ENCODE measurements at places on chromosomes 12 and 14.
A peak's percentile ranks its signal among the peaks of the same experiment; 100 is the strongest.

DNA sequence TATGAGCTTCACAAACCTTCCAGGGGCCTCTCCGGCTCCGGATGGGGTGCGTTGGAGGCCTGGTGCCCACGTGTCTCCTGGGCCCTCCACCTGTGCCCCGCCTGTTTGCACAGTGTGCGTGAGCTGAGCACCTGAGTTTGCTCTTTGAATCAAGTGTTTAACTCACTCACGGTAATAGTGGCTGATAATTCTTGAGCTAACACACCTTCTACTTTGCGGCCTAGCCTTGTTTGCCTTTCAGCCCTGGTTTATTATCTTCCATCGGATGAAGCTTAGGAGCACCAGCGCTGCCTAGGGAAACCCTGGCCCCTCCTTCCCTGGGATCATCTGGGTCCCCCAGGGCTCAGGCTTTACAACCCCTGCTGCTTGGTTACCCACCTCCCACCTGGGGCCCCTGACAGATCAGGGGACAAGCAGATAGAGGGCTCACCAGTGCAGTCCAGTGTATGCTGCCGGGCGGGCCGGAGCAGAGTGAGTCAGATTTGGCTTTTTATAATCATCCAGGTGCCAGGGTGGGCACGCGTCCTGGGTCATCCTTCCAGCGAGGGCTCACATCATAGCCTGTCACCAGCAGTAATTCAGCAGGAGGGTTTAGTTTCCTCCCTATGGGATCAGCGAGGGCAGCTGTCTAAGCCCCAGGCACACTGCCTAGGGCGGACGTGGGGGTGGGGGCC is 62.8 kb upstream of the RFLNA start:
- no peak for DNase-seq

DNA sequence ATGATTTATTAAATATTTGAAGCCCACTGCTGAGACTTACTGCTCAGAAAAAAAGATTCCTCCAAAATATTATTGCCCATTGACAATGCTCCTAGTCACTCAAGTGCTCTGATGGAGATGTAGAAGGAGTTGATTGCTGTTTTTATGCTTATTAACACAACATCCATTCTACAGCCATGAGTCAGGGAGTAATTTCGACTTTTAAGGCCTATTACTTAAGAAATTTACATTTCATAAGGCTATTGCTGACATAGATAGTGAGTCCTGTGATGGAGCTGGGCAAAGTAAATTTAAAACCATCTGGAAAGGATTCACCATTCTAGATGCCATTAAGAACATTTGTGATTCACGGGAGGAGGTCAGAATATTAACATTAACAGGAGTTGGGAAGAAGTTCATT is 5.2 kb downstream of the KCNJ8 start:
- DNase-seq = no peak

DNA sequence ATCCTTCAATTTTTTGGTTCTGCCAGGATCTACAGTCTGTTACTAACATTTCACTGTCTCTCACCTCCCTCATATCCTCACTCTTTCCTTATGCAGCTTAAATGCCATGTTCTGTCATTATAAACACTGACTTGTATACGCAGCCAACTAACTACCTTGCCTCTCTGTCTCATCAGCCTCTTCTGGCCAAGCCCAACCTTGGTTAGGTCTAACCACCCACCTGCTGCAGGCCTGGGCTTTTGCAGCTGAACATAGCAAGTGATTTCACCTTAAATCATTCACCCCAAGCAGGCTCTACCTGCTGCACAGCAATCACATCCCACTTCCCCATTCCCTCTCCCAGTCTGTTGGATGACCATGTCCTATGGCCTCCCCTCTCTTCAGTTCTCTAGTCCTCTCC is 91.5 kb downstream of the GTF2A1 start:
- no peak for DNase-seq

- no peak for DNase-seq
These were observed 13.5 kb downstream of the TBPL2 start for GRCh38 chr14:55426891-55427290.

DNA sequence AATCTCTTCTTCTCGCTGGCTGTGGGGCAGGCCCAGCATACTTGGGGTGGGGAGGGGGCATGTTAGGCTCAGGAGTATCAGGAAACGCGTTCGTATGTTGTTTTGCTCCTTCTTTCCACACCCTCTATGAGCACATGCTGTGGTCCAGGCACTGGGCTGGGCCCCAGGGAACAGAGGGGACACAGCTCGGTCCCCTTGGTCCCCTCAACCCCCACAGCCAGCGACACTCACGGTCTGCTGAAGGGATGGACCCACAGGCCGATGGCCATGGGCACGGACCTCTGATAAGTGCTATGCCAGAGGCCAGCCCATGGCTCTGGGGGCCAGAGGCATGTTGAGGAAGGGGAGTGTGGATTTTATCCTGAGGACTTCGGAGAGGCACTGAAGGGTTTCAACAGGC is 6.2 kb downstream of the IFI27 start:
- DNase-seq = no peak

- no peak for DNase-seq
These were observed 1359.5 kb downstream of the AACS start for GRCh38 chr12:126424696-126425095.

GRCh38 chr14:22848351-22849164 is 12.2 kb downstream of the MMP14 start:
- DNase-seq = peak; percentile 38

All from GM12892 (cell line).